Cardiac muscle cell (in vitro differentiated cells and primary cell): ENCODE measurements at places on chromosomes 4 and X.

DNA sequence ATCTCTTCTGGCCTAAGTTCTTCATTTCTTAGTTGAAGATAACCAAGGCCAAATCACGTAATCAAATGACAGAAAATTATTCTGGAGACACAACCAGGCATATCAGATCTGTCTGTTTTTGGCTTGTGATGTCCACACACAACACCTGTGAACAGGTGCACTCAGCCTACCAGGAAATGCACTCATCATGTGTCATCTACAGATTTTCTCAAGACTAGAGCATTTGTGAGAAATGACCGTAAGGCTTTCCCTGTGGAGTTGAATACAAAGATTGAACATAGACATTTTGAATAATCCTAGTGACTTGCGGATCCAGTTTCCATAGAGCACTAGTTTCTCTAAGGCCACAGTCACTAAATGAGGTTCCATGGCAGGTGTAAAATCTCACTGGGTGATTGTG, 26.7 kb upstream of the CXCL8 start:
- DNase-seq: no peak

DNA sequence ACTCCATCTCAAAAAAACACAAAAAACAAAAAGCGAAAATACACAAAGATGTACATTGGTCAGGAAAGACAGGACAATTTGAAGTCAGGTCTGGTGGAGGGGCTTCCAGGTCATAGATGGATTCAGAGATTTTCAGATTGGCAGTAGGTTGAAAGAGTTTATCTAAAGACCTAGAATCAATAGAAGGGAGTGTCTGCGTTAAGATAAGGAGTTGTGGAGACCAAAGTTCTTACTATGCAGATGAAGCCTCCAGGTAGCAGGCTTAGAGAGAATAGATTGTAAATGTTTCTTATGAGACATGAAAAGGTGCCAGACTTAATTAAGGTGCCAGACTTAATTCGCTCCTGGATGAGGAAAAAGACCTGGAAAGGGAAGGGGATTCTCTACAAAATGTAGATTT, 6.9 kb upstream of the RPS3A start:
- no peak for DNase-seq

DNA sequence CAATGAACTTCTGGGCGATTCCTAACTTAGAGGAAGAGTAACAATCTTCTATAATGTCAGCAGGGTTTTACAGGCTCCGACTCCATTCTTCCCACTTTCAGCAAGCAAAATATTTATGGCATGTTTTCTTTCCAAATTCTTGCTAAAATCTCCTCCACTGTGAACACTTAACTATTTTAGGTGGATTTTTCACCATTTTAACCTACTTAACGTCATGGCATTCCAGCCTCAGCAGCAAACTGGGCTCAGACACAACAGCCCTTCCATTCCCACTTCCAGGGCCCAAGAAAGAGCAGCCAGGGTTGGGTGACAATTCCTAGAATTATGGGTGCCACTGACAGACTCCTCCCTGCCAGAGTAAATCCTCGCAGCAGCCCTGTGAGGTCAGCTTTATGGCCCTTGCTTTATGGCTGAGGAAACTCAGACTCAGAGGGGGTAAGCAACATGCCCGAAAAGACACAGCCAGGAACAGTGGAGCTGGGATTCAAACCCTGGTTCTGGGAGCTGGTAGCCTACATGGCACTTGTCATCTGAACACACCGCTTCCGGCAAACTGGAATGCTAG, 112.8 kb upstream of the MAP3K15 start:
- no peak for DNase-seq

- no peak for DNase-seq
These were observed 43.2 kb downstream of the PCDH7 start for GRCh38 chr4:30763321-30763727.

DNA sequence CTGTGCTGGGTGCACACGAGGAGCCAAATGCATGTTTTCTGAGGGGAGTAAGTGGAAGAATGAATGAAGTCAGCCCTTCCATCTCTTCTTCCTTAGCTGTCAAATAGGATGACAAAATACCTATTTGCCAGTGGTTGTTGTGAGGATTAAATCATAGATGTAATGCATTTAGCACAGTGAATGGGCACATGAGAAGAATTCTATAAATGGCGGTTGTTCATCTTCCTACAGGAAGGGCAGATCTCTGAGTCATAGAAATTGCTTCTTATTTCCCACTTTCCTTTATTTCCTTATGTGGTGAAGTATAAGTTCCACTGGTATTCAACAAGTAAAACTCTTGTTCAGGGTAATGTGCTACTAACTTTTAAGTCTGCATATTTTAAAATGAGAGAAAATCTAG, 83.1 kb downstream of the SORBS2 start:
- DNase-seq: no peak

- no peak for DNase-seq
These were observed 28.2 kb upstream of the SPARCL1 start for GRCh38 chr4:87557348-87557747.

DNA sequence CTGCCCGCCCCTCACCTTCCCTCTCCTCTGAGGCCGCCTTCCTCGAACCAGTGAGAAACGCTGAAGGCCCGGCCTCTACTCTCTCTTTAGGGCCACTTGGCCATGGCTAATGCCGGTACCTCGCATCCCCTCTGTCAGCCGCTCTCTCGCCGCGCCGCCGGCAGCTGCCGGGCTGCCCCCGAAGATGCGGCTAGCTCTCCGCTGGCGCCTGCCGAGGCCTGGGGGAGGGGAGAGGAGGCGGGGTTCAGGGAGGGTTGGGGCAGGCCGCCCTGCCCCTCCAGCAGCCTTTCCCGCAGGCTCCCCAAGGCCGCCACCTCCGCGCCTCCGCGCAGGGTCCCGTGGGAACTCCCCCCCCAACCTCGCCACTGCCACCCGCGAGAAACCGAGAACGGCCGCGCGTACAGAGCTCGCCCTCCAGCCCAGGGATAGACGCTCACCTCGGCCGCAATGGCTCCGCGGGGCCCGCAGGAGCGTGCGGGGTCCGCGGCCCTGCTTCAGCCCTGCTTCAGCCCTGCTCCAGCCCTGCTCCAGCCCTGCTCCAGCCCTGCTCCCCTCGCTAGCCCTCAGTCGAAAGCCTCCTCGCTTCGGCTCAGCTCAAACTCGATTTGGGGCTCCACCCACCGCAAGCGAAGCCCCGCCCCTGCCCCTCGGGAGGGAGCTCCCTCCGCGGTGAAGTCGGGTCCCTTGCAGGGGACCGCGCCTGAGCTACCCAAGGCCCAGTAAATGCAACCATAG, at the start of gene HUWE1:
HUWE1 (minus strand) TSS at position 569 of the 735 bp plus-strand sequence. CDS start 32,612 bp downstream, outside the sequence.
- DNase-seq: peak; percentile 82

GRCh38 chrX:71454222-71454621, 78.7 kb upstream of the OGT start:
- peak; percentile 23 for DNase-seq

DNA sequence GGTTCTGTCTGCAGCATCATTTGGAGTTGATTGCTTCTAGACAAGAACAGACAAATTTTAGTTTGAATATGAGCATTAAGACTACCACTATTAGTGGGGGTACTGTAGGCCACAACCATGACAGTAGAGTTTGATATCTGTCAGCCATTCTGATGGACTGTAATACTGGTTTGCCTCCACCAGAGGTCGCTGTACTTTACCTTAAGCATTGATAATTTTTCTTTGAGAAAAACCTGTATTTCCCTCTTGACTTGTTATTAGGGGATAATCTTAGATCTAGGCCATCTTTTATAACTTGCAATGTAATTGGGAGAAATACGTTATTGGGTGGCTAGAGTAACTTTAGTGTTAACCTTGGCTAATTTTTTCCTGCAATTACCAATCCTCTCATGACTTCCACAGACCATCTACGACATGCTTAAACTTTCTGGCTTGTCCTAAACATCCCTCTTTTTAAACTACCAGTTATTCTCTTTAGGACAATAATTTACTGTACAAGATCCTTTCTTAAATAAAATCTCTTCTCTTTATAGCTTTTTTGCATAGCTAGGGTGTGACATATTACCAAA, 562.4 kb downstream of the MAGEB5 start:
- no peak for DNase-seq

DNA sequence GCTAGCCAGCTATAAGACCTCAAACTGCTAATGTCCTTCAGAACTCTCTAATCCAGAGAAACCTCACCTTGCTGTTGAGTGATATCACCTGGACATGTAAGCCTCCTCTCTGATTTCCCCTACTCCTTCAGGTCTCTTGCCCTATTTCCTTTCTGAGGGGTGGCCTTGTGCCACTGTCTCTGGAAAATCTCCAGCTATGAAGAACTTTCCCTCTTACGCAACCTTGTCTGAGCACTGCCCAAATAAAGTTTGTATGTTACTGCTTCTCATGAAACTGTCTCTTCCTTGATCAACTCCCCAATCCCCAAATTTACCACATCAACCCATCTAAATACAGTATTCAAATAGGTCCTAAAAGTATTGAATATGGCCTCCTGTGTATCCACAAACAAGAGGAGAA, 53.5 kb upstream of the VEGFD start:
- no peak for DNase-seq

- peak; percentile 30 for DNase-seq
These were observed at the start of gene FHL1 for GRCh38 chrX:136147315-136147901. TSS of gene FHL1 (plus strand) at chrX:136147533.

DNA sequence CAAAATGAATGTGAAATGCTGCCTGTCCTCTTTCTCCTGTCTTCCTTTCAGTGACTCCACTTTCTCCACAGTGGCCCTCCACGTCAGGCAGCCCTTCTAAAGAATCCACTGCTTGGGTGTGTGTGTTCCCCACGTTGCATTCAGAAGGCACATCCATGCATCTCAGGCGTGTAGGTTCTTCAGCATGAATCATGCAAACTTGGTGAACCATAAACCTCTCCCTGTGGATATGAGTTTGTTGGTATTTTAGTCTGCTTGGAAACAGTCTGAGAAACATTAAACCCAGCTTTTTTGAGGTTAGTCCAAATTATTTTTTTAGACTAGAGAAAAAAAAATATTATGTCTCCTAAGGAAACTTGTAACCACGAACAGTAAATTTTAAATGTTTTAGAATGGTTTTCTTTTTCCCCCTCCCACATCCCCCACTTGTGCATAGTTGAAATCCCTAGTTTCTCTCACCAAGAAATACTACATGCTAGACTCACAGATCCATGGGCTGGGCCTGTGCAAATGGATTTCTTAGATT, 251.6 kb downstream of the CBR4 start:
- DNase-seq: no peak

- no peak for DNase-seq
These were observed 41.0 kb downstream of the TFDP3 start for GRCh38 chrX:133177202-133177601.

- peak; percentile 65 for DNase-seq
These were observed 29.1 kb downstream of the TTC29 start for GRCh38 chr4:146916479-146917076.

GRCh38 chrX:8848911-8849310, 47.7 kb upstream of the FAM9A start:
- no peak for DNase-seq

- no peak for DNase-seq
These were observed 198.8 kb upstream of the BMP3 start for GRCh38 chr4:80831383-80832361.

GRCh38 chr4:155692361-155692760, 25.7 kb downstream of the GUCY1A1 start:
- DNase-seq: no peak
